ENCODE measurements at places on chromosomes 11 and 22. TPM values are rescaled to one million over a fixed set of nuclear protein-coding genes. Genes with fewer than 3 reads are reported as not detected.
A peak's percentile ranks its signal among the peaks of the same experiment; 100 is the strongest.

The C22orf31 gene
- total RNA-seq = not detected

The GP1BB gene
- total RNA-seq = 3.6 TPM

The RBX1 gene
- total RNA-seq = 36.2 TPM

The OPCML gene
- total RNA-seq = 0.88 TPM

The HBG1 gene
- total RNA-seq = not detected

The DERL3 gene
- total RNA-seq = 1.9 TPM

The RGL4 gene
- 1.4 TPM for total RNA-seq

The MS4A13 gene
- not detected for total RNA-seq

DNA sequence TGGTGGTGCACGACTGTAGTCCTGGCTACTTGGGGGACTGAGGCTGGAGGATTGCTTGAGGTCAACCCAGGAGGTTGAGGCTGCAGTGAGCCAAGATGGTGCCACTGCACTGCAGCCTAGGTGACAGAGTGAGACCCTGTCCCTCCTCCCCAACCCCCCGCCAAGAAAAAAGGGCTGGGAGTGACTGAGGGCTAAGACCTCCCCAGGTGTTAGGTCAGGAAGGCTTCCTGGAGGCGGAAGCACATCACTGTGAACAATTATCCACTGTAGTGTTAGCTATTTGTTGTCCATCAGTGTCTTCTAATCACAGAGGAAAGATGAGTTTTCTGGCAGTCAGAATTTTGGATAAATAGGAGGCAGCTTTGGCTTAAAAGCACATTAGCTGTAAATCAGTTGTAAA lies 8.8 kb downstream of the YDJC start:
- H3K36me3 ChIP-seq = no peaks in the 10 kb centered on the region
- H3K27me3 ChIP-seq = no peaks in the 10 kb centered on the region
- DNase-seq = no peak
- no peak overlapping the region for H3K4me3 ChIP-seq

GRCh38 chr11:16363706-16364105 lies 7.4 kb upstream of the SOX6 start:
- no peak overlapping the region for H3K27ac ChIP-seq
- no peak overlapping the region for H3K4me3 ChIP-seq
- no peaks in the 10 kb centered on the region for H3K27me3 ChIP-seq

GRCh38 chr11:94770563-94771120 lies 2.5 kb downstream of the AMOTL1 start:
- H3K27me3 ChIP-seq = no peaks in the 10 kb centered on the region
- H3K27ac ChIP-seq = peak overlapping the region; percentile 23
- no peak overlapping the region for H3K4me3 ChIP-seq
- no peak for DNase-seq

DNA sequence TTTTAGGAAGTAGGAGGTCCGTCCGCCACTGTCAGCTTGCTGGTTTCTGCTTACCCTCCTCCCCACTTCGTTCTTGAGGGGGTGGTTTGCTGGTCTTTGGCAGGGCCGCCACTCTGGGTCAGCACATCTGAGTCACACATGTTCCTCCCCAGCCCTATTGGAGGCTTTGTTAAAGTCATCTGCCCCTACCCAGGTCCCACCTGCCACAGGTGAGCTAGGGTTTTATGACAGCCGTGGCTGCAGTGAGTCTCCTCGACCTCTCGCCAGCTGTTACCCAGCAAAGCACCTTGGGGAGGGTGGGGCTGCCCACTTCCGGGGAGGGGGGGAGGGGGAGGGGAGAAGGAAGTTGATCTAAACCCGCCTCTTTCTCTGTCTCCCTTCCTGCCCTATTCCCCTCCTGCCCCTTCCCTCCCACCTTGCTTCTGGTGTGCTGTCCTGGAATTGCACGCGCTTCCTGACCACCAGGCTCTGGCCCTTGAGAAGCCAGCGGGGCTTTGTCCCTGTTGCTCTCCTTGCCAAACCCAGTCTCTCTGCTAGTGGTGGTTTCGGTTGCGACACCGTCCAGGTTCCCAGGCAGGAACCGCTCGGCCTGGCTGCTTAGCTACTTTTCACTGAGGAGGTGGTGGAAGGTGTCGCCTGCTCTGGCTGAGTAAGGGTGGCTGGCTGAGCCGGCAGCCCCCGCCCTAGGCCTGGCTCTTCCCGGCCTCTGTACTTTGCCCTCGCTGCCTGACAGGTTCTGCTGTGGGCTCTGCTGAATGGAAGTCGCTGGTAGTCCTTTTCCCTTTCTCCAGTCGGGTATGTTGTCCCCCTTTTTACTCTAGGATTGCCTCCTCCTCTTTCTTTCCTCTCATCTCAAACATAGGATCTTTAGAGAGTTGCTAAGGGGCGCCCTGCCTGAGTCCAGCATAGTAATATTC lies 28.5 kb downstream of the RCOR2 start:
- no peaks in the 10 kb centered on the region for H3K27me3 ChIP-seq
- no peak overlapping the region for H3K4me3 ChIP-seq
- H3K36me3 ChIP-seq = no peaks in the 10 kb centered on the region
- H3K4me1 ChIP-seq = no peaks in the 10 kb centered on the region
- DNase-seq = peak; percentile 82

DNA sequence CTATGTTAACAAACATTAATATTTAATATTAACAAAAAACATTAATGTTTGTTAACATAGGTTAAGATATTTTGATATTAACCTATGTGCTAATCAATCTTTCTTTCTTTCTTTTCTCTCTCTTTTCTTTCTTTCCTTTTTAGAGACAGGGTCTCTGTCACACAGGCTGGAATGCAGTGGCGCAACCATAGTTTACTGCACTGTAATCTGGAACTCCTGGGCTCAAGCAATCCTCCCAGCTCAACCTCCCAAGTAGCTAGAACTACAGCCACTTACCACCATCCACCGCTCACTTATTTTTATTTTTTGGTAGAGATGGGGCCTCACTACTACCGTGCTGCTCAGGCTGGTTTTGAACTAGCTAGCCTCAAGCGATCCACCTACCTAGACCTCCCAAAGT lies 13.2 kb downstream of the SIK3 start:
- no peak overlapping the region for H3K4me3 ChIP-seq
- no peak for DNase-seq
- no peaks in the 10 kb centered on the region for H3K36me3 ChIP-seq
- no peak overlapping the region for H3K27ac ChIP-seq

DNA sequence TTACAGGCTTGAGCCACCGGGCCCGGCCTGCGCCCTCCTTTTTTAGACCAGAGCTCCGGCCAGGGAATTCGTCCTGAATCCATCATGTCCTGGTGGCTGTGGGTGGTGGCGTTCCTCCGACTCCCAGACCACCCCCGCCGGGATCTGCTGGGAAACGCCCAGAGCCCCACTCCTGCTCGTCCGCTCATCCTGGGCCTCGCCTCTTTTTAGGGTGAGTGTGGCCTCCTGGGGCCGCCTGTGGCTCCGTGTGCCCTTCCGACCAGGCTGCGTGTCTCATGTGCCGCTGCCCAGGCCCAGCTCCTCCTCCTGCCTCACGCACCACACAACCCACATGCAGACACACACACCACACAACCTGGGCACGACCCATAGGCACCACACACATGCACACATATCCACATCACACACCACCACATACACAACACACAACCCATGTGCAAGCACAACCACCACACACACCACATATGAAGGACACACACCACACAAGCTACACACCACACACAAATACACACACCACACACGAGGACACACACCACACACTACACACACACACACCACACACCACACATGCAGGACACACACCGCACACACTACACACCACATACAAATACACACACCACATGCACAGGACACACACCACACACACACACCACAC lies 946.2 kb downstream of the BRD1 start:
- no peak overlapping the region for H3K4me3 ChIP-seq

DNA sequence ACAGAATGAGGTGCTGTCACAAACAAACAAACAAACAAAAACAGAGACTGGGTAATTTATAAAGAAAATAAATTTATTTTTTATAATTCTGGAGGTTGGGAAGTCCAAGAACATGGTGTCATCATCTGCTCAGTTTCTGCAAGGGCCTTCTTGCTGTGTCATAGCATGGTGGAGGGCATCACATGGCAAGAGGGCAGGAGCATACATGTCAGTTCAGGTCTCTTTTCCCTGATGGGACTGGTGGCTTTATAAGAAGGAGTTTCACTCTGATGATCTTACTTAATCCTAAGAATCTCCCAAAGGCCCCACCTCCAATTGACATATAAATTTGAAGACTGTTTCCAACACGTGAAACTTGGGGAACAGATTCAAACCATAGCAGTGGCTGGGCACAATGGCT lies 135.7 kb downstream of the NECTIN1 start:
- no peak overlapping the region for H3K4me3 ChIP-seq
- H3K4me1 ChIP-seq = peaks cover 2% of the 10 kb centered on the region
- DNase-seq = no peak
- no peaks in the 10 kb centered on the region for H3K36me3 ChIP-seq
- no peak overlapping the region for H3K27ac ChIP-seq

- H3K27me3 ChIP-seq = no peaks in the 10 kb centered on the region
- no peak for DNase-seq
- no peaks in the 10 kb centered on the region for H3K36me3 ChIP-seq
- no peaks in the 10 kb centered on the region for H3K4me1 ChIP-seq
- no peak overlapping the region for H3K27ac ChIP-seq
Measured at GRCh38 chr22:36867695-36868094, 6.9 kb downstream of the NCF4 start.

GRCh38 chr11:1597994-1598380 lies at the start of gene KRTAP5-2:
Gene KRTAP5-2, minus strand, starts transcription at chr11:1598294. Its CDS starts 44 bp downstream, at chr11:1598250.
- H3K27me3 ChIP-seq = no peaks in the 10 kb centered on the region
- H3K4me1 ChIP-seq = no peaks in the 10 kb centered on the region
- no peak within 1 kb of the TSS for H3K4me3 ChIP-seq
- no peak for DNase-seq

DNA sequence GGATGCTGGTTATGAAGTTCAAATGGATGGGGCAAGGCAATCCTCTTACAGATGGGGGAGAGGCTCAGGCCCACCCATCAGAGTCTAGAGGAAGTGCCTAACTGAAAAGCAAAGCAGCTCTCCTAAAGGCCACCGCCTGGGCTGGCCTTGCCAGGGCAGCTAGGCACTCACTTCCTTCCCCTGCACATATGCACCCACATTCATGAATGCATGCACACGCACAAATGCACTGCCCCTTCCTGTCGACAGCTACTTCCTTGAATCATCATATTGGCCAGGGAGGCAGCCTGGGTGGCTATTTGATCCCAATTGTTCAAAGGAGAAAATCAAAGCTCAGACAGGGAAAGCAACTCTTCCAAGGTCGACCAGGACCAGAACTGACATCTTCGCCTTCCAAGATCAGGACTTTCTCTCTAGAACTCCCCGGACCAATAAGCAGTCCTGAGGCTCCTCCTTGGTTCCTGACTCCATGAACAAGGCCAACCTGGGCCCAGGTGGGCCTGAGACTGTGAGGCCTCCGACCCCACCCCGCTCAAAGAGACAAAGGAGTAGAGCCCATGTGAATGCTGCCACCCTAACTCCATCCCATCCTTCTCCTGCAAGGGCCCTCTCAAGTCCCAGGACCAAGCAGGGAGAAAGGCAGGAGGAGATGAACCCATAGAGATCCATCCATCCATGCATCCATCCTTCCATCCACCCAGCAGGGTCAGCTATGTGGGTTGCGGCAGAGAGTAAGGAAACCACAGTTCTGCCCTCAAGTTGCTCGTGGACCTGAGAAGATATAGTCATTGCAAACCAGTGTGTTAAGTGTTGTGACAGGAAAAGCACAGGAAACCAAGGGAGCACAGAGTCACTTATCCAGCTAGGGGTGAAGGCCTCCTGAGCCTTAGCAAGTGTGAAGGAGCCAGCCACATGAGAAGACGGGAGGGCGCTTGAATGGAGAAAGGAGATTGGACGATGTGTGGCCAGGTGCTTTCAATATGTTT lies 35.4 kb upstream of the LMO1 start:
- no peaks in the 10 kb centered on the region for H3K36me3 ChIP-seq
- H3K27me3 ChIP-seq = no peaks in the 10 kb centered on the region
- peak; percentile 61 for DNase-seq
- no peaks in the 10 kb centered on the region for H3K4me1 ChIP-seq
